ENCODE measurements at places on chromosomes 6 and 20.

DNA sequence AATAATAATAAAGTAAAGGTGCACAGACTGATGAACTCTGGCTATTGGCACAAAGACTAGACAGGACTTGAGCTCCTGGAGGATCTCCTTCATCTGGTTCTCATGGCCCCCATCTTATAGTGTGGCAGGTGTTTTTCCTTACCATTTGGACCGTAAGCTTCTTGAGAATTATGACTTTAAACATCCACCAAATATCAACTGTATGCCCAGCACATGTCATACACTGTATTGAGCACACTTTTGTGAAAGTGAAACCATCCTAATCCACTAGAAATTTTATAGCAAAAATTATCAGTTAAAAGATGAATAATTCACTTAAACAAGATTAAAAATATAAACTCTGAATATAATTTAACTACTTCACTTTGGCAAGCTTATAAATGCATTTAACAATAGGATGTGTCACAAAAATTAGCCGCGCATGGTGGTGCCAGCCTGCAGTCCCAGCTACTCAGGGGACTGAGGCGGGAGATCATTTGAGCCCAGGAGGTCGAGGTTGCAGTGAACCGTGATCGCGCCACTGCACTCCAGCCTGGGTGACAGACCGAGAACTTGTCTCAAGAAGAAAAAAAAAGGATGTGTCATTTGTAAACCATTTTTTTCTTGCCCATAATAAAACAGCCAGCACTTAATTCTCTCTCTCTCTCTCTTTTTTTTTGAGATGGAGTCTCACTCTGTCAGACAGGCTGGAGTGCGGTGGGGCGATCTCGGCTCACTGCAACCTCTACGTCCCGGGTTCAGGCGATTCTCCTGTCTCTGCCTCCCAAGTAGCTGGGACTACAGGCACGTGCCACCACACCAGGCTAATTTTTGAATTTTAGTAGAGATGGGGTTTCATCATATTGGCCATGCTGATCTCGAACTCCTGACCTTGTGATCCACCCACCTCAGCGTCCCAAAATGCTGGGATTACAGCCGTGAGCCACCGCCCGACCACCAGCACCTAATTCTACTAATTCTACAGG lies 9.1 kb downstream of the HIVEP2 start:
- H3K36me3 ChIP-seq, result no peaks in the 10 kb centered on the region
- DNase-seq, result no peak
- no peak overlapping the region for H3K27ac ChIP-seq
- no peaks in the 10 kb centered on the region for H3K27me3 ChIP-seq
- peaks cover 11% of the 10 kb centered on the region for H3K4me1 ChIP-seq
- H3K4me3 ChIP-seq, result no peak overlapping the region

- H3K27me3 ChIP-seq, result no peaks in the 10 kb centered on the region
- no peaks in the 10 kb centered on the region for H3K36me3 ChIP-seq
- H3K4me3 ChIP-seq, result no peak overlapping the region
- H3K27ac ChIP-seq, result no peak overlapping the region
- no peak for DNase-seq
- H3K4me1 ChIP-seq, result no peaks in the 10 kb centered on the region
Observed at GRCh38 chr6:56865081-56865875, 89.6 kb upstream of the BEND6 start.

DNA sequence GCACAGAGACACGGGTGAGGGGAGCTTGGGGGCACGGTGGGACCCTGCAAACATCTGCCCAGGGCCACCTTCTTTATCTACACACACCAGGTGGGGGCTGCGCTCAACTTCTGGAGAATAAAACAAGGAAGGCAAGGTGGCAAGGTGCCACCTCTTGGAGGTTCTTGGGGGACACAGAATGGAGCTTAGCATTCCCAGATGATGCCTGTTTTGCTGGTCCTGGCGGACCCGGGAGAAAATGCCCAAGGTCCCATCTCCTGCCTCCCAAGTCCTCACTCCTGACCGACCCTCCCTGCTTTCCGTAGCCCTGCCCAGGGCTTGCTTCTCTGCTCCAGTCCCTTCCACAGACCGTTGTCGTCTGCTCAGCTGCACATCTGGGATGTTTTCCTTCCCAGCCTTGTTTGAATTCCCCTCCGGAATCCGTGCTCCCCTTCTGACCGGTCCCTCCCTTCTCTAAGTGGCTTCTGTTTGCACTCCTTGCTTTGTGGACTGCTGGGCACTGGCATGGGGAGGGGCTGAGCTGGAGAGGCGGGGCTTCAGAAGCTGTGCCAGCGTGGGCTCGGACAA lies 13.1 kb downstream of the ITPR3 start:
- peak overlapping the region; percentile 37 for H3K4me3 ChIP-seq
- no peak overlapping the region for H3K27ac ChIP-seq
- no peaks in the 10 kb centered on the region for H3K4me1 ChIP-seq
- H3K27me3 ChIP-seq, result peaks cover 8% of the 10 kb centered on the region
- DNase-seq, result peak; percentile 55

DNA sequence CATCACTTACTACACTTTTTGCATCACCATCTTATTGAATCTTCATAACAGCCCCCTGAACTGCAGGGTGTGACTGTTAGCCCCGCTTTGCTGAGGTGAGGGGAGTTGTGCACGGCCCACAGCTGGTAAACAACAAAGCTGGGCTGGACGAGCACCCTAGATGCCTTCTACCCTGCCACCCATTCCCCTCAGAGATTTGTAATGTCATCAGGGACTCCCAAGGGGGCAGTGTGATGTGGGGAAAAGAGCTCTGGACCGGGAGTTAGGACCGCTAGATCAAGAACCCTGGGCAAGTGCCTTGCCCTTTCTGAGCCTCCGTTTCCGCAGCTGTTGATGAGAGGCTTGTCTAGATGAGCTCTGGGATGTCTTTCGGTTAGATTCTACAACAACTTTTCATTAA lies 20.9 kb downstream of the PKIG start:
- H3K4me1 ChIP-seq, result peaks cover 17% of the 10 kb centered on the region
- no peak for DNase-seq
- H3K4me3 ChIP-seq, result no peak overlapping the region
- H3K27me3 ChIP-seq, result no peaks in the 10 kb centered on the region
- H3K36me3 ChIP-seq, result no peaks in the 10 kb centered on the region

GRCh38 chr6:45712786-45713185 lies 302.9 kb downstream of the CLIC5 start:
- no peaks in the 10 kb centered on the region for H3K27me3 ChIP-seq
- H3K36me3 ChIP-seq, result no peaks in the 10 kb centered on the region
- no peaks in the 10 kb centered on the region for H3K4me1 ChIP-seq
- H3K4me3 ChIP-seq, result no peak overlapping the region
- no peak overlapping the region for H3K27ac ChIP-seq

- no peak overlapping the region for H3K4me3 ChIP-seq
- no peak for DNase-seq
- no peaks in the 10 kb centered on the region for H3K4me1 ChIP-seq
Observed at GRCh38 chr6:12355354-12355753, 65.2 kb downstream of the EDN1 start.

- H3K27ac ChIP-seq, result peak overlapping the region; percentile 90
- no peaks in the 10 kb centered on the region for H3K36me3 ChIP-seq
Observed at GRCh38 chr6:37357860-37358259, 4.1 kb downstream of the RNF8 start.
